ENCODE measurements at places on chromosomes 4 and X.

GRCh38 chr4:153655002-153655541 is 29.0 kb upstream of the TLR2 start:
- DNase-seq, result no peak

DNA sequence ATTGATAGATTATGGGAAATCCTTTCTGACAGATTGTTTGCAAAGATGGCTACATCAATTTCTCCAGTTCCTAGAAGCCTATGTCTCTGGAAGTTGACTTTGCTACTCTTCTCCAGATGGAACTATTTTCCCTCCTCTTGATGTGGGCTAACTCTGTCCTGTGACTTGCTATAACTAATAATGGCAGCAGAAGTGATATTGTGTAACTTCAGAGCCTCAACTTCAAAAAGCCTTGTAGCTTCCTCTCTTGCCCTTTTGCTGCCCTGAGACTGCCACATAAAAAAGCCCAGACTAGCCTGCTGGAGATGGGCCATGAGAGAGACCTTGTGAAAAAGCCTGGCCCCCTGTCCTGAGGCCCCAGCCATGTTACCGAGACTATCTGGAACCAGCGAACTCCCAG is 210.7 kb upstream of the SLC7A11 start:
- DNase-seq, result no peak

GRCh38 chrX:120664081-120664480 is 34.2 kb upstream of the C1GALT1C1 start:
- no peak for DNase-seq

DNA sequence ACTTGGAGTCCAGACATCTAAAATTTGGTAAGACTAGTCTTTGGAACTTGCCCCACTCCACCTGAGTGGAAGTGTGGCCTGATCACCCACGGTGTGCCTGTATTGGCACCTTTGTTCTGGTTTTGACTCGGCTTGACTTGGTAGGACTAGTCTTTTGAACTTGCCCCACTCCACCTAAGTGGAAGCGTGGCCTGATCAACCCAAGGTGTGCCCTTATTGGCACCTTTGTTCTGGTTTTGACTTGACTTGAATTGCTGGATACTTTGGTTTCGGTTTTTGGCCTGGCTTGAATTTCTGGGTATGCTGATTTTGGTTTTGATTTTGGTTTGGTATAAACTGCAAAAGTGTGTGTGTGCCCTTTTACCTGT is 44.7 kb upstream of the UGT2B7 start:
- no peak for DNase-seq

- peak; percentile 24 for DNase-seq
Measured at GRCh38 chrX:102712216-102712966, at the start of gene GPRASP2. Gene GPRASP2, plus strand, starts transcription at chrX:102712448. Its CDS starts 2,422 bp downstream, at chrX:102714870.

GRCh38 chr4:21992330-21992729 is 43.8 kb upstream of the KCNIP4 start:
- DNase-seq, result no peak

DNA sequence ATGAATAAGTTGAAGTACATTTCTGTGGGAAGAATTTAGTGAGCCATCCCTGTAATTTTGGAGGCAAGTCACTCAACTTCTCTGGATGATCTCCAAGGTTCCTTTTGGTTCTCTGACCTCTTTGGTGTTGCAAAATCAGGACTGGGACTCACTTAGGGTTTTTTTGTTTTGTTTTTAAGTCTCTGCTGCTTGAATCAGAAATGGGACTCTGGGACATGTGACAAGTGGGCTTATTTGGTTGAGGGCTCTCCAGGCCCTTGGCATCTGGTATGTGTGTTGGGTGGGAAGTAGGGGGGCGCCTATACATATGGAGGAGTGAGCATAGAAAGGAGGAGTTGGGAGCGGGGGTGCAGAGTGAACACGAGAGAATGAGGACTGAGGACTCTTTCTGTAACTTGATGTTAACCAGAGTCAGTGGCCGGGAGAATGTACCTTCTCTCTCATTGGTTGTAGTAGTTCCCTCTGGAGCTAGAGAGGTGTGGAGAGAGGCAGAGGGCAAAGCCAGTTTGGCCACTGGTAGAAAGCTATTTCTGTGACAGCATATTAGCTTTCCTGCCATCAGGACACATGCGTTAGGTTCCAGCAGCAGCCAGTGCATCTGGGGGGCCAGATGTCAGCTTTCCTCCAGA is 1.9 kb downstream of the ARHGAP10 start:
- no peak for DNase-seq

DNA sequence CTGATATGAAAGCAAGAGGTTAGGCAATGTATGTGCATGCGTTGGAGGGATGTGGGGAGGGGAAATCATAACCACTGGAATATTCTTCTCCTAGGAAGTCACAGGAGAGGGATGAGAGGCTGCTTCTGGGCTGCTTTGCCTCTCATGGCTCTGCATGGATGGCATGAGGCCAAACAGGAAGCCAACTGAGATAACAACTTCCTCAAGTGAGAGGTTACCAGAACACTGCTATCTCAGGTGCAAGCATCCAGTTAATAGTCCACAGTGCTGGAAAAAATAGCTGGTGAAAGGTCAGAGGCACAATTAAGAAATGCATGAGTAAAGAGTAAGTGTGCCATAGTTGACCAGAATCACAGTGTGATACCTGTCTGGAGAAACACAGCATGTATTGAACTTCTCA is 113.3 kb downstream of the ELOVL6 start:
- no peak for DNase-seq

GRCh38 chr4:77125961-77126360 is 31.0 kb upstream of the CCNG2 start:
- no peak for DNase-seq

- DNase-seq, result no peak
Measured at GRCh38 chrX:44945736-44946135, 72.7 kb downstream of the KDM6A start.

GRCh38 chr4:89316931-89317366 is 9.3 kb upstream of the GPRIN3 start:
- DNase-seq, result peak; percentile 21

- no peak for DNase-seq
Measured at GRCh38 chr4:99059550-99059949, 29.0 kb downstream of the ADH5 start.

DNA sequence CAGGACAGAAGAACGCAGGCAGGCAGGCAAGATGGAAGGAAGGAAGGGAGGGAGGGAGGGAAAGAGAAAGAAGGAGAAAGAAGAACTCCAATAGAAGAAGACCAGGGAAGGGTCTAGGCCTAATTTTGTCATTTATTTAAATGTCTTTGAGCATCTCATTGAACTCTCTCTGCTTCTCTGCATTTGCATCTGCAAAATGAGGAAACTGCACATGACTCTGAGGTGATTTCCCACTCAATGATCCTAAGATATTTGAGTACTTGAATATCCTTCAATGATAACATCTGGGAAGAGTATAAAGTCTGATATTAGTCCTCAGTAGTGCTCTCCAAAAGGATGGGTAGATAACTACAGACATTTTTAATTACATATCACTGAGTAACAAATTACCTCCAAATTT is 33.1 kb upstream of the RBPJ start:
- DNase-seq, result no peak

Data from stimulated activated naive CD4-positive, alpha-beta T cell (primary cell).